ENCODE measurements at places on chromosomes 7 and 10.

DNA sequence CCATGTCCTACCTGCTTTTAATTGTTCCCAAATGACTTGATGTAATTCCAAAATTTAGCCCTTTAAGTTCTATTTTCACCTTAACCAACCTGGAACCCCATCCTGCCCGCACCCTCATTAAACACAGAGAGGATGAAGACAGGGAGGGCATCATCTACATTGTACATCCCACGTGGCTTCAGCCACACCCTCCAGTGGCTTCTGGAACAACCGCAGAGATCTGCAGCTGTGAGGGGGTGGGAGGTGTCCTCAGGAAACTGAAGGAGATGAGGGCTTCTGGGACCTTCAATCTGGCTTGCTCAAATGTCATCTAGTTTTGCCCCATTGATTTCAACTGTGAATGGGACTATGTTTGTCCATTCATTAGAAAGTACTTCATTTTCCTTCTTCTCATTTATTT is 39.0 kb downstream of the AKR1B1 start:
- no peak overlapping the region for H3K27ac ChIP-seq
- no peaks in the 10 kb centered on the region for H3K4me1 ChIP-seq
- no peaks in the 10 kb centered on the region for H3K27me3 ChIP-seq
- no peaks in the 10 kb centered on the region for H3K36me3 ChIP-seq

- H3K4me1 ChIP-seq = no peaks in the 10 kb centered on the region
- no peak overlapping the region for H3K27ac ChIP-seq
- DNase-seq = no peak
- H3K4me3 ChIP-seq = no peak overlapping the region
- H3K36me3 ChIP-seq = no peaks in the 10 kb centered on the region
Observed at GRCh38 chr7:125871431-125871830, 941.8 kb upstream of the POT1 start.

DNA sequence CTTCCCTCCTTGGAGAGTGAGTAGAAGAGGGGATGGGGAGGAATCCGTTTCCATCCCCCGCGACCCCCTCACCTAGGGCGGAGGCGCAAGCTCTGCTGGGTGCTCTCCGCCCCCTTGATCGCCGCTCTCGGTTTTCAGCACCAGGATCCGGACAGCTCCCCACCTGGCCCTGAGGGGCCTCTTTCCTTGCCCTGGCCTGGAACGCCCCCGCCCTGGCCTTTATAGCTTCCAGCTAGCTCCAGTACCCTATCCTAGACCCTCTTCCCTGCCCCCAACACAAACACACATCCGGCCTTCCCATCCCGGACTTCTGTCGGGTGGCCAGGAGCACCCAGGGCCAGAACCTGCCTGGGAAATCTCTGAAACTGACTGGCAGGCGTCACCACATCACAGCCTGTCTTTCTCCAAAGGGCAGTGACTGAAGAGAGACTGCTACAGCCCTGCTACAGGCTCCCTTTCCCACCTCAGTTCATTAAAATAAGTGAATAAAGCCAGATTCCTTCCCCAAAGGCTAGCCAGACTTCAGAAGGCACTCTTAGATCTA is 72.3 kb upstream of the LEP start:
- H3K27me3 ChIP-seq = peaks cover 33% of the 10 kb centered on the region
- no peak for DNase-seq
- H3K4me1 ChIP-seq = peaks cover 13% of the 10 kb centered on the region
- H3K4me3 ChIP-seq = no peak overlapping the region
- H3K36me3 ChIP-seq = no peaks in the 10 kb centered on the region
- H3K27ac ChIP-seq = no peak overlapping the region

- H3K27ac ChIP-seq = no peak overlapping the region
- H3K36me3 ChIP-seq = no peaks in the 10 kb centered on the region
- DNase-seq = no peak
- no peak overlapping the region for H3K4me3 ChIP-seq
- no peaks in the 10 kb centered on the region for H3K27me3 ChIP-seq
Observed at GRCh38 chr7:85167636-85168035, 19.2 kb downstream of the SEMA3D start.

DNA sequence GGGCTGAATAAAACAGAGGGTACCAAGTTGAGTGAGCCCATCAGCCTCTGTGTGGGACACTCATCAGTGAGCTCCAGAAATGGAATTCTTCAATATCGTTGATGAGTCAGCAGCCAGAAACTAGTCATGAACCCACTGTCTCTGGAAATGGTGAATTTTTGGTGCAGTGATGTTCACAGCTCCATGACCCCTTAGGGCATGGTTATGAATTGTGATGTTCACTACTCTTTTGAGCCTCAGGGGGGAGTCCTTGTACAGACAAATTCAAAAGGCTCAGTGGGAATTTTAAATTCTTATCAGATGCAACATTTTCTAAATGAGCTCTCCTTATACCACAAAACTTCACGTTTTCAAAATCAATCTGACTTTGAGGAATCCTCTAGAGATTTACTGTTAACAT is 335.7 kb downstream of the PHTF2 start:
- no peaks in the 10 kb centered on the region for H3K4me1 ChIP-seq
- no peak for DNase-seq
- H3K4me3 ChIP-seq = no peak overlapping the region
- H3K27ac ChIP-seq = no peak overlapping the region
- H3K27me3 ChIP-seq = no peaks in the 10 kb centered on the region

DNA sequence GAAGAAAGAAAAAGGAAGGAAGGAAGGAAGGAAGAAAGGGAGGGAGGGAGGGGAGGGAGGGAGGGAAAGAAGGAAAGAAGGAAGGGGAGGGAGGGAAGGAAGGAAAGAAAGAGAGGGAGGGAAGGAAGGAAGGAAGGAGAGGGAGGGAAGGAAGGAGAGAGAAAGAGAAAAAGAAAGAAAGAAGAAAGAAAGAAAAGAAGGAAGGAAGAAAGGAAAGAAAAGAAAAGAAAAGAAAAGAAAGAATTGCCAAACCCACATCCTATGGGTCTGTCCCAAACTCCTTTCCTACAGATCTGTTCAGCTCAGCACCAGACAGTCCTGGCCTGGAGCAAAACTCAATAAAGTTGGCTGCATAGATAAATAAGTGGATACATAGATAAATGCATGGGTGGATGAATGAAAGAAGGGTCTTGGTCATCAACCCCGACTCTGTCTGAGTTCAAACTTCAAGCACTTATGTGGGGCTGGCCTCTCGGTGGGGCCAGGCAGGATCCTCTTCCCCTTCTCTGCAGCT is 17.2 kb upstream of the TLX1 start:
- H3K4me1 ChIP-seq = no peaks in the 10 kb centered on the region
- H3K36me3 ChIP-seq = no peaks in the 10 kb centered on the region
- no peak overlapping the region for H3K4me3 ChIP-seq
- H3K27ac ChIP-seq = no peak overlapping the region
- H3K27me3 ChIP-seq = no peaks in the 10 kb centered on the region
- DNase-seq = no peak

All from CD8-positive, alpha-beta memory T cell (primary cell).